ENCODE measurements at places on chromosomes 7 and 10. TPM values are rescaled to one million over a fixed set of nuclear protein-coding genes. Genes with fewer than 3 reads are reported as not detected.

Gene SCIN
- 0.49 TPM for total RNA-seq

Gene RBP3
- total RNA-seq, result not detected

Gene TRIM73
- total RNA-seq, result 0.89 TPM

Gene HMX3
- total RNA-seq, result not detected

Gene CRPPA
- 0.65 TPM for total RNA-seq

Gene ADGRA1
- total RNA-seq, result not detected

Gene CCDC146
- 0.63 TPM for total RNA-seq

Gene CYP3A5
- total RNA-seq, result 0.16 TPM

Gene HOXA6
- 11.1 TPM for total RNA-seq

Gene MRM2
- total RNA-seq, result 18.1 TPM

Gene PRSS37
- total RNA-seq, result not detected

Gene CNPY1
- not detected for total RNA-seq

Gene MSMB
- total RNA-seq, result not detected

Gene STMP1
- 17.5 TPM for total RNA-seq

Gene FRMD4A
- 41.1 TPM for total RNA-seq

Gene CPA1
- not detected for total RNA-seq

Gene RGR
- not detected for total RNA-seq

Gene PRPS1L1
- total RNA-seq, result not detected

Gene RARRES2
- 34.4 TPM for total RNA-seq

Gene NCF1
- total RNA-seq, result 0.63 TPM

Gene SPAG6
- total RNA-seq, result not detected

Gene SH2D4B
- not detected for total RNA-seq

Gene VOPP1
- 84.1 TPM for total RNA-seq

Gene GAD2
- not detected for total RNA-seq

Gene ATRNL1
- 26.1 TPM for total RNA-seq

Gene CYP3A4
- not detected for total RNA-seq

Gene PNLIPRP1
- not detected for total RNA-seq

Gene SLC29A4
- 4.2 TPM for total RNA-seq

Gene CXCL12
- 4.7 TPM for total RNA-seq

Gene ABCB1
- total RNA-seq, result 20.4 TPM

Gene NANOS1
- total RNA-seq, result 0.81 TPM

Gene ACSL5
- total RNA-seq, result 0.16 TPM

Gene AP4M1
- 21.3 TPM for total RNA-seq

Gene MAGI2
- 0.81 TPM for total RNA-seq

Gene RASSF4
- total RNA-seq, result 12.9 TPM

Gene AS3MT
- 4.7 TPM for total RNA-seq

Gene EBLN1
- not detected for total RNA-seq

Gene PRSS2
- not detected for total RNA-seq

Data from mesangial cell (primary cell).